ENCODE measurements at places on chromosomes 7 and 10.

DNA sequence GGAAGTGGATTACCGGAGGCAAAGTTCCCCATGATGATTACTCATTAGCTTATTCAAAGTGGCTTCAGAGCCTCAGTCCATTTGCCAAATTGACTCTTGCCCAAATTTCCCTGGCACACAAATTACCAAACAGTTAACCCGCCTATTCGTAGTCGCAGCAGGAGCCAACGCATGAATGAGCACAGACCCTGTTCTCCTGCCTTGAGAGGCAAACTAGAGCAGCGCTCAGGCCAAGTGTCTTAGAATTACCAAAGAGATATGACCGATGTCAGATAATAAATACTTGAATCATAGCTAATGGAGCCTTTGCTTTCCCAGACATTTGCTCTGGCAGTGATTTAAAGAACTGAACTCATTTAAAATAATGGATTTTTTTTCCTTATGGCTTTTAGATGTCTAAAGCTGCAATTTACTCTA lies 64.9 kb downstream of the CTTNBP2 start:
- DNase-seq, result no peak

DNA sequence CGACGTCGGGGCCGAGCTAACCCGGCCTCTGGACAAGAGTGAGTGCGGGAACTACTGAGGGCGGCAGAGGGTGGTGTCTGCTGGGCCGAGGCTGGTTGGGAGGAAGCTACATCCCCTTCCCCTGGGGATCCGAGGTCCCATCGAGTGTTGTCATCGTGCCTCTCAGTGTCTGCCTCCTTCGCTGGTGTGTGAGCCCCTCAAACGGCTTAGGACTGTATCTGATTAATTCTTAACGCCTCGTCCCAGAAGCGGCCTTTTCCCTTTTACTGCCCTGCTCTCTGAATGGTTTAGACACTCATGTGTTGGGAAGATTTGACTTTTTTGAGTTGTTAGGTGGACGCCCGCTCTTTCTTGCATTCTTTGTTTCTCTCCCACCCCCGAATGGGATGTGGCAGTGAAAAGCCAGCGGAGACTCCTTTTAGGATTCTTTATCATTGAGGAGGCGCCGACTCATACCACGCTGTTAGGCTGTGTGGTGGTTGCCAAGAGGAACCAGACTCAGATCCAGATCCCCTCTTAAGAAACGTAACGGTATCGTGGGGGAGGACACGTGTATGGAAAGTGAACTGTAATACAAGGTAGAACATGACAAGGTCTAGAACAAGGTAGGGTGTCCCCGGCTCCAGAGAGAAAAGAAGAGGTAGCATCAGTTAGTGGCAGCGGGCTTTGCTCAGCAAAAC lies 631 bp downstream of the SUPV3L1 start:
- DNase-seq, result no peak

- DNase-seq, result no peak
Measured at GRCh38 chr7:142299237-142299781, 41.5 kb upstream of the PRSS58 start.

DNA sequence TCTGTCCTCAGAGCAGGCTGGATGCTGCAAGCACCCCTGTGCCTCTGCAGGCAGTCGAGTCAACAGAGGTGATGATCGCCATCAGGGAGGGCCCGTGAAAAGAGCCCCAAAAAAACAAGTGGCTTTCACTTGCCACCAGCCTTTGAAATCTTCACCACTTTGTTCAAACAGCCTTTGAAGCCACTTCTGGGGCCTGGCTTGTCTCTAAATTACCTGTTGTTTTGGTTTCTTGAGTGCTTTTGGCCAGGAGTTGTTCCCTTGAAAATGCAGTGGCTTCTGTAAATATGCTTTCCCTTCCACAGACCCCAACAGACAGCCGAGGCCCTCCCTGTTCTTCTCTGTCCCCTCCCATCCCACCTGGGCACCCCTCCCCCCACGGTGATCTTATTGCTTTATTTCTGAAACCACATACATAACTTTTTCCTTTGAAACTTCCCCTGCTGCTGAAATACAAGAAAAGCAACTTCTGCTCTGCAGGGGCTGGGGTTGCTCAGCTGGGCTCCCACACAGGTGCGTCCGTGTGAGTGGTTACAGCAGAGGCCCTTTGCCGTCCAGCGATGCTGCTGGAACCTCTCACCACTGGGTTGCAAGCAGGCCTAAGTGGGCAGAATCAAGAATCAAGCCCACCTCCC lies 283.8 kb upstream of the SHH start:
- DNase-seq, result no peak

DNA sequence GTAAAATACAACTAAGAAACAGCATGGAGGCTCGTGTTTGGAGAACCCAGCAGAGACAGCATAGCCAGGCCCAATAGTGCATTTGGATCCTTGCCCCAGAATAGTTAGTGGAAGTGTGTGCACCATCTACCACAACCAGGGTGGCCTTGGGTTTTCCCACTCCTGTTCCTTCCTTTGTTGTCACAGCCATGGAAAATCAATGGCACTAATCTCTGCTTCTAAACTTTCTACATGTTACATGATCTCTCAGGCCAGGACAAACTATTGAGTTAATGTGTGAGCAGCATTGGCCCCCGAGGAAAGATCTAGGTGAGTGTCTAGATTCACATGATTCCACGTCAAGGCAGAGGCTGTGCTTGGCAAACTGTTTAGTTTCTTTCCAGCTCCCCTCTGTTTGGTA lies 2.0 kb downstream of the CYP3A7 start:
- no peak for DNase-seq

DNA sequence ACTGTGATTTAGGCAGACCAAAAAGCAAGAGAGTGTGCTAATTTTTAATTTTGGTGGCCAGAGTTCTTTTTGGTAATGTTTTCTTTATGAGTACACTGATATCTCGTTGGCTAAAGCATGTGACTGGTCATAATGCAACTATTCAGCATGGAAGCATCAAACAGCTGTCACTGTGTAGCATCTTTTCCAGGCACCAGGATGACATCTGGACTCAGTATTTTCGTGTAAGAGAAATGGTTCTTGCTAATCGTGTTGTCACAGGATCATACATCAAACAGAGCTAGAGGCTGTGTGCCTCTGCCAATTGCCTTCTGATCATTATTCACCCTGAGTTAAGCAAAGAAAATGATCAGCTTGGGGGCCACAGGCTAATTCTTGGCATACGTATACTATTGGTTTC lies 118.9 kb downstream of the SND1 start:
- DNase-seq, result no peak

- DNase-seq, result no peak
Measured at GRCh38 chr7:1758859-1759521, 88.9 kb downstream of the ELFN1 start.

- DNase-seq, result no peak
Measured at GRCh38 chr10:73967544-73967943, 30.4 kb upstream of the VCL start.

GRCh38 chr7:84455788-84456187 lies 261.2 kb upstream of the SEMA3A start:
- no peak for DNase-seq

All from stimulated activated CD8-positive, alpha-beta memory T cell treated with anti-CD3 and anti-CD28 coated beads, Interleukin-2, amount 100 ng/mL, for 1 hour (primary cell).